HT-29 (cell line): ENCODE measurements at places on chromosomes 3 and 15.

DNA sequence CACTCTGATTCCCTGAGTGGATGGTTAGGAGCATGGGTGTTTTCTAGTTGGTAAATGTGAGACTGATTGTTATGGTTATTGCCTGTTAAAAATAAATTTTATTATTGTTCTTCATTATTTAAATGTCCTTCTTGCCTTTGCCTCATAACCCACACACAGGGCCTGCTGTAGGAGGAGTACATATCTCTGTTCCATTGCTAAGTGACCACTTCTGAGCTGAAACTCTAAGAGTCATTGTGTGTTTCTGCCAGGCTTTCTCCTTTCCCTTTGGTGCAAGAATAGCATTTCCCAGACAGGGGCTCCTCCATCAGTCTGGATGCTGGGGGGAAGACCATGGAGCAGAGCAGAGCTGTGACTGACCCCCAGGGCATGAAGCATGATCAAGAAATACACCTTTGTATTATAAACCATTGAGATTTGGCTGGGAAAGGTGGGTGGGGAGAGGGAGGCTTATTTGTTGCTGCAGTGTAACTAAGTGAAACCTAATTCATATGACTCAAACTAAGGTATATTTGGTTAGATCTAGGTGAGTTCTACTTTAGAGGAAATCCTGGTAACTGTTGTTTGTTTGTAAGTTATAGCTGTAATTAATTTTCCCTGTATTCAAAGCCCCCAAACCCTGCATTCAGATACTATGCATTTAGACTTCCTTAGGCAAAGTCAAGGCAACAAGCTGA is 137.4 kb downstream of the TGFBR2 start:
- DNase-seq: no peak

- no peak for DNase-seq
These were observed 97.8 kb upstream of the HERC1 start for GRCh38 chr15:63931556-63931955.

DNA sequence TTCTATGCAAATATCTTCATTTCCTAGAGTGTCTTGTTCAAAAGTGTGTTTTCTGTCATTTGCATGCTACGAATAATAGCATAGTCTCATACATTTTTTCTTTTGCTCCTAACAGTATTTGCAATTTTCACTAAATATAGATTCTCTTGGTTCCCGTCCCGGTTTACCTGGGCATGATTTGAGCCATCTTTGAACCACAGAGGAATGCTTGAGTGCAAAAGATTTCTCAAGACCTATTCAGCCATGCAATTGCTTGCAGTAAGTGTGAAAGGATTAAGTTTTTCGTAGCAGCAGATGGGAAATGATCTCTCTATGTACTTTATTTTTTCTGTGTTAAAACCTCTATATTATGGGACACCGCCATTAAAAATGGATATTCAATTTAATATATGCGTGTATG is 733.0 kb downstream of the ZPLD1 start:
- no peak for DNase-seq

- DNase-seq: no peak
These were observed 340.2 kb downstream of the LRRC3B start for GRCh38 chr3:26962492-26963360.

DNA sequence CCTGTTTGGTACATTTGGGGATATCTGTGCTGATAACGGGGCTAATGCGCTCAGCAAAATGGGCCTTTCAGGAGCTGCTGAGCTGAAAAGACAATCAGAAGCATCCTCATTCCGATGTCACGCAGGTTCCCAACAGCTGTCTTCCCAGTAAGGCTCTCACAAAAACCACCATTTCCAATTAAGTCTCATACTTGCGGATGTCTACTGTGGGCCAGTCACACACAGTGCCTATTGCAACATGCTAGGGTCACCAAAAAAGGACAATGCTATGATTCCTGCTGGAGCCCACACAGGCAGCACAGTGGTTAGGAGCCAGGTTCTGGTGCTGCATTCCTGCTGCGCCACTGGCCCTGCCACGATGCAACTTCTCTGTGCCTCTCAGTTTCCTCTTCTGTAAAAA is 16.4 kb upstream of the LDHAL6B start:
- no peak for DNase-seq

- DNase-seq: peak; percentile 85
These were observed at the start of gene HHLA2 for GRCh38 chr3:108296239-108296638. Gene HHLA2, plus strand, starts transcription at chr3:108296548. Its CDS starts 55,266 bp downstream, at chr3:108351814.

DNA sequence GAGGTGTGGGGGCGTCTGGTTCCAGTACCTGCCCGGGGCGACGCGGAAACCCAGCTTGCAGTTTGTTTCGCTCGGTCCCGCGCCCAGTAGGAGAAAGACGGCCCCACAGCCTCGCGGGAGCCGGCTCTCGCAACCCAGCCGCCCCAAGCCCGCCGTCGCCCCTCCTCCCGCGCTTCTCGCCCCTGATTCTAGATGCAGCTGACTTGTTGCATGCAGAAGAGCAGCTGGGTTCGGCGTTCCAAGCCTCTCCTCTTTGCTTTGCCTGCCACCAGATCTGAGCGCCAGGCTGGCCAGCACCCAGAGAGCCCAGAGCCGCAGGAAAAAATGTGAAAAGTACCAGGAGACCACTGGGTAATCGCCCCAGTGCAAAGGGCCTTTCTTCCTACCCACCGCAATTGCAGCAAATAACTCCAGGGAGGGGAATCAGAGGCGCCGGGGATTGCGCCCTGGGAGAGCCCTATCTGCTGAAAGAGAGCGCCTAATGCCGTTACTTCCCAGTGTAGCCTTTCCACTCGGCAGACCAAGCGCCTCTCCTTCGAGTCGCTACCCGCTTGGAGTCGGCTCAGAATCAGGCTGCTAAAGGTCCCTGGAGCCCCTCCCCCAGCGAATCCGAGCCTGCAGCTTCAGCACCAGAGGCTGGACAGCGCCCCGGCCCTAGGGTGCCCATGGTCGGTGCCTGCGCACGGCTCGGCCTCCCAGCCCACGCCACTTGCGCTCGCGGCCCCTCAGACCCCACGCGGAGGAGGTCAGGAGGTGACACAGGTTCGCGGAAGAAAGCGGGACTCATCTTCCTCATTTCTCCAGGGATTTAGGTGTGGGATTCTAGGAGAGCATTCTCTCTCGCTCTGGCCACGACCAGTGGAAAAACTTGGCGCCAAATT is 15.7 kb upstream of the AEN start:
- no peak for DNase-seq

GRCh38 chr3:41426485-41426884 is 227.2 kb downstream of the CTNNB1 start:
- DNase-seq: no peak

GRCh38 chr3:9782770-9783169 is 9.5 kb downstream of the TADA3 start:
- no peak for DNase-seq

DNA sequence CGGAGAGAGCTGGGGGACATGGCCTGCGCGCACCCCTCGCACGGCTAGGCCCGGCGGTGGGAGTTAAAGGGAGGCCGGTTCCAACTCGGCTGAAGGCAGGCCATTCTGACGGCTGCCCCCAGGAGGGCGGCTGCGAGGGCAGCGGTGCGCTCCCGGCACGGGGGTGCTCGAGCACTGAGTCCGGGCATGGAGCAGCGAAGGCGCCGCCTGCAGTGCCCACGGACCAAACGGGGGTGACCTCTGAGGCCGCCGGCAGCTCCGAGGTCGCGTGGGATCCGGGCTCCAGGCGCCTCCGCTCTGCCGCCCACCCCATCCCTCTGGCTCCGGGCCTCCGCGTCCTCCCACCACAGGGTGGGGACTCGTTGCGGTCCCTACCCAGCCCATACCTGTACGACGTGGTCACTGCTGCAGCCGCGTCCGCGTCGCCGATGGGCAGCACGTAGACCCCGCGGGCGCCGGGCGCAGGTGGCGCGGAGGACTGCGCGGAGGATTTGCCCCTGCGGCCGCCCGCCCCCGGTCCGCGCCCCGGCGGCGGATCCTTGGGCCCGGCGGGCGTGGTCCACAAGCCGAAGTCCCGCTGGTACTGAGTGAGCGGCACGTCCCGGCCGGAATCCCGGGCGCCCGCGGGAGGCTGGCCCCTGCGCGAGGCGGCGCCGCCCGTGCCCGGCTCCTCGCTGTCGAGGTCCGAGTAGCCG is 469 bp downstream of the MAP6D1 start:
- peak; percentile 12 for DNase-seq

- no peak for DNase-seq
These were observed 138.4 kb downstream of the MEIS2 start for GRCh38 chr15:36961956-36962355.

GRCh38 chr15:55588815-55589115 is 620 bp upstream of the PYGO1 start:
- no peak for DNase-seq

GRCh38 chr15:85744579-85744978 is 50.1 kb downstream of the KLHL25 start:
- DNase-seq: no peak

DNA sequence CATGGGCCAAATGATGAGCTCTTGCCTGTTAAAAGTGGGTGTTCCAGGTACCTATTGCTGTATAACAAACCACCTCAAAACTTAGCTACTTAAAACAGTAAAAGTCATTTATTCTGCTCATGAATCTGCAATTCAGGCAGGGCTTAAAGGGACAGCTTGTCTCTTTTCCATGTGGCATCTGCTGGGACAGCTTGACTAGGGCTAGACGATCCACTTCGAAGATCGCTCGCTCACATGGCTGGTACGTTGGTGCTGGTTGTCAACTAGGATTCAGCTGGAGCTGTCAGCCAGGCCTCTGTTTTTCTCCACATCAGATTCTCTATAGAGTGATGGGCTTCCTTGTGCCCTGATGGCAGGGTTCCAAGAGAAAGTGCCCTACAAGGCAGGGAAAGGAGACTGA is 581.3 kb downstream of the NTRK3 start:
- no peak for DNase-seq

DNA sequence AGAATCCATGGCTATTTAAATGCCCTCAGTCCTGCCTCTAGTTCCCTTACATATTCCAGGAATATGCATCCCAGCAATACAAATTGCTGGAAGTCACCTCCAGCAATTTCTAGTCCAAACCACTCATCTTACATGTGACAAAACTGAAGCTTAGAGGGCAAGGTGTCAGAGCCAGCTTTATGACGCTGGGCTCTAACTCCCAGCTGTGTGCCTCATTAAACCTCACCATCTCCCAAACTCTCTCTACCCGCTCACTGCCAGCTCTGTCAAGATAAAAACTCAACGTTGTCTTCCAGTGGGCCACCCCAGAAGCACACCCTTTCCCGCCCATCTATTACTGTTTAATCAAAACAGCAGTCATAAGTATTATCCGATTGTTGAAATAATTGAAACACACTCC is 7.9 kb downstream of the TNIK start:
- no peak for DNase-seq

DNA sequence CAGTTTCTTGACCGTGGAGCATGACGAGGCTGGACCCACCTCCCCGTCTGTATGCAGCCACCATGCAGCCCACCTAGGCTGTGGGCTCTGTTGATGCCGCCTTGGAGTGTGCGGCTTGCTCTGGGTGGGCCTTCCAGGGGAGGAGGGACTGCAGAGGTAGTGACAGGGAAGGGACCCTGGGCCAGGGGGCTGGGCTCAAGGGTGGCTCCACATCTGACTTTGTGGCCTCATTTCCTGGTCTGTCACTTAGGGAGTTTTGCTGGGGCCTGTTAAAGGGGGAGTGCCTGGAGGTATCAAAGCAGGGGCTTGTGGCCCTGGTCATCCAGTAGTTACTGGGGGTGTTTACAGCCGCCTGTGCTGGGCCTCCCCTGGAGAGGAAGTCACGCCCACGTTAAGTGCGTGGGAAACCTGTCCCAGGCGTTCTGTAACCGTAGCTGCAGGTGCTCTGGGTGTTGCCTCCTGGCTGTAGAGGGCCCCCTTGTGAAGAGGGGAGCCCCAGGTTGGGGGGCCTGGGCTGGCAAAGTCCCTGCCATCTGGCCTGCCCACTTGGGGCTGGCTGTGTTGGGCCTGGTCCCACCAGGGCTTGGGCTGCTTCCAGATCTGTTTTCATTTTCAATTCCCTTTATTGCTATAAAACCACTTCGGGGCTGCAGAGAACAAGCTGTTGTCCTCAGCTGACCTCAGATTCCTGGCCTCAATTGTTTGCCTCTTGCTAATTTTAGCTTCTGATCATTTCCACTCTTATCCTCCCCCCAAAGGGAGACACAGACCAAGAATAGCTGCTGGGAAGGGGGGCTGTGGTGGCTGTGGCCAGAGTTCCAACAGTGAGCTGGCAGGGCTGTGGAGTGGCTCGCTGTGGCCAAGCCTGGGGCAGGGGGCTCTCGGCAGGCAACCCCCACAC is 26.5 kb downstream of the KLF13 start:
- no peak for DNase-seq
